Activated naive CD8-positive, alpha-beta T cell treated with anti-CD3 and anti-CD28 coated beads, Interleukin-2, amount 10 ng/mL, durations not matched to agents 7 days and 5 days (primary cell): ENCODE measurements at places on chromosomes 5 and 9. TPM values are rescaled to one million over a fixed set of nuclear protein-coding genes. Genes with fewer than 3 reads are reported as not detected.

DNA sequence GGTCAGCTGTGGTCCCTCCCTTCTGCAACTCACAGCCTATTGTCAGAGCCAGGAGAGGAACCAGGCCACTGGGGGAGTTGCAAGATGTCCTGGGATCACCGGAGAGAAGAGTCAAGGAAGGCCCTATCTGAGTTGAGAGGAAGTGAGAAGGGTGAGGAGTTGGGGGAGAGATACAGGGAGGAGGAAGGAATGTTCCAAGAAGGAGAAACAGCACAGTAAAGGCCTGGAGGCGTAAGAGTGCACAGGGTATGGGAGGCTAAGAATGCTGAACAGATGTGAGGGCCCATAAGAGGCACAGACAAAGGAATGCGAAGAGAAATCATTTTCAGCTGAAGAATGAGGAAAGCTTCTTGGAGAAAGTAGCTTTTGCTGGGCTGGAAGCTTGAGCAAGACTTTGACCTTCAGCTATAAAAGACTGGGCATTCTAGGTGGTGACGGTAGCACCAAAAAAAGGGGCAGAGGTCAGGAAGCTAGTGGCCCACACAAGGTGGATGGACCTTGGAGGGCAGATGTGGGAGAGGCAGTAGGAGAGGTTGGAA lies 21.6 kb upstream of the CSF1R start:
- no peak for DNase-seq

DNA sequence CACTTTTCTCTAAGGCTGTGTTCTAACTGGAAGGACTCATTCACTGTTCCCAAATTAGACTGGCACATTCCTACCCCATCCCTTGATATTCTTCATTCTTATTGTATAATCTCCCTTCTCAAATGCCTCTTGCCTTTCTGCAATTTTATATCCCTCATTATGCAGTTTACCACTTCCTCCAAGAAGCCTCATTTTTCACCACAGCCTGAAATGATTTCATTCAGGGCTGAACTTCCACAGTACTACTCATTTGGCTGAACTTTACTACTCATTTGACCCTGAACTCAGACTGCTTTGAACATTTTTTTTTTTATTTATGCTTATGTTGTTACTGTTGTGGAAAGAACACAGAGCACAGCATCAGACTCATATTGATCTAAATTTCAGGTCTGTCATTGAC lies 32.7 kb downstream of the GRIA1 start:
- DNase-seq = no peak

DNA sequence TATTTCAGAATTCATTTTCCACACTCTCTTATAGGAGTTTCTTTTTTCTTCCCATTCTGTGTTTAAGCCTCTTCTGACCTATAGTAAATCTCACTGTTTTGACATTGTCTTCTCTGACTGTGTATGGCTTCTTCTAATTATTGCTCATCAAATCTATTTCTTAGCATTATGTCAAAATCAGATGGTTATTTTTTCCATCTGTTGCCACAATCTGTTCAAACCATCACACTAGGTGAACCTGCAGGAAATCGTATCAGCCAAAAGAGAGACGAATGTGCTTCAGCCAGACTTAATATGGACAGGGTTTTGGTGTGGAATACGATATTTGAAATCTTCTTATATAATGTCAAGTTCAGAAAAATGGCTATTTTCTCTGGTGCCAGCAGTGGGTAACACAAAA lies 15.9 kb upstream of the SEMA4D start:
- DNase-seq = no peak

Gene LIFR
- not detected for total RNA-seq
